ENCODE measurements at places on chromosomes 1 and 21. TPM values are rescaled to one million over a fixed set of nuclear protein-coding genes. Genes with fewer than 3 reads are reported as not detected.

Gene GBP5
- 212 TPM for polyA plus RNA-seq

Gene C1orf141
- polyA plus RNA-seq = not detected

Gene MAEL
- polyA plus RNA-seq = not detected

Gene EFCAB7
- polyA plus RNA-seq = 2.3 TPM

- no peaks in the 10 kb centered on the region for H3K4me1 ChIP-seq
- H3K36me3 ChIP-seq = no peaks in the 10 kb centered on the region
- H3K27me3 ChIP-seq = peaks cover 14% of the 10 kb centered on the region
- H3K27ac ChIP-seq = no peak overlapping the region
Measured at GRCh38 chr1:221397606-221398005, 344.3 kb downstream of the DUSP10 start.

GRCh38 chr21:27570306-27570868 is 603.5 kb upstream of the ADAMTS5 start:
- H3K36me3 ChIP-seq = no peaks in the 10 kb centered on the region
- no peak overlapping the region for H3K27ac ChIP-seq
- no peak for DNase-seq
- no peaks in the 10 kb centered on the region for H3K4me1 ChIP-seq
- H3K27me3 ChIP-seq = peaks cover 3% of the 10 kb centered on the region

DNA sequence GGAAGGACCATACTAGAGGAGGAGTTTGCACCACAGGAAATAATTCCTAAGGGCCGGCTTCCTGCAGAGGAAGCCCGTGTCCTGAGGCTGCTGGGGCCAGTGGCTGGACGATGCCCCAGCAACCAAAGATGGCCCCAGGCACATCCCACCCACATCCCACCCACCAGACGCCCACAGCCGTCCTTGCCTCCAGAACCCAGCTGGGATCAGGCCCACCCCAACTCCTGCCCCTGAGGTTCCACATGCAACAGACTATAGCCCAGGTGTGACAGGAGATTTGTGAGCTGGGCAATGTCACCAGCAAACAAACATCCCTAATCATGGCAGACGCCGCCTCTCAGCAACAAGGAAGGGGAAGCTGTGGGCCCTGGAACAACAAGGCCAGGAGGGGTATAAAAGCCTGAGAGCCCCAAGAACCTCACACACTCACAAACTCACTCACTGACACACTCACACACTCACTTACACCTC is at the start of gene KRTAP10-9:
TSS of gene KRTAP10-9 (plus strand) at position 421 of the 471 bp plus-strand sequence. CDS start 79 bp downstream, outside the sequence.
- peaks cover 36% of the 10 kb centered on the region for H3K36me3 ChIP-seq
- peaks cover 57% of the 10 kb centered on the region for H3K4me1 ChIP-seq
- DNase-seq = no peak
- H3K4me3 ChIP-seq = peak within 1 kb of the TSS; percentile 78
- H3K27me3 ChIP-seq = peaks cover 6% of the 10 kb centered on the region

DNA sequence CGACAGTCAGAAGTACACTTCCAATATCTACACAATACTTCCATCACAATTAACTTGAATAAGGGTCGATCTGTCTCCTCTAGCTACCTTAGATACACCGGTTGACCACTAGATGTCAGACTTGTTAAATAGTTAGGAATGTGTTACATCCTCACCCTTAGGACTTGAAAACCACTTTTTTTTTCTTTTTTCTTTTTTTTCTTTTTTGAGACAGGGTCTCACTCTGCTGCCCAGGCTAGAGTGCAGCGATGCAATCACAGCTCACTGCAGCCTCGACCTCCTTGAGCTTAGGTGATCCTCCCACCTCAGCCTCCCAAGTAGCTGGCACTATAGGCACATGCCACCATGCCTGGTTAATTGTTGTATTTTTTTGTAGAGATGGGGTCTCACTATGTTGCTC is 120.4 kb upstream of the GREM2 start:
- H3K27ac ChIP-seq = no peak overlapping the region
- no peak overlapping the region for H3K4me3 ChIP-seq
- peaks cover 2% of the 10 kb centered on the region for H3K27me3 ChIP-seq
- no peak for DNase-seq
- no peaks in the 10 kb centered on the region for H3K36me3 ChIP-seq

- H3K27ac ChIP-seq = no peak overlapping the region
- H3K36me3 ChIP-seq = no peaks in the 10 kb centered on the region
- peak overlapping the region; percentile 18 for H3K4me3 ChIP-seq
- no peak for DNase-seq
Measured at GRCh38 chr1:21813542-21813941, 1.5 kb downstream of the LDLRAD2 start.

DNA sequence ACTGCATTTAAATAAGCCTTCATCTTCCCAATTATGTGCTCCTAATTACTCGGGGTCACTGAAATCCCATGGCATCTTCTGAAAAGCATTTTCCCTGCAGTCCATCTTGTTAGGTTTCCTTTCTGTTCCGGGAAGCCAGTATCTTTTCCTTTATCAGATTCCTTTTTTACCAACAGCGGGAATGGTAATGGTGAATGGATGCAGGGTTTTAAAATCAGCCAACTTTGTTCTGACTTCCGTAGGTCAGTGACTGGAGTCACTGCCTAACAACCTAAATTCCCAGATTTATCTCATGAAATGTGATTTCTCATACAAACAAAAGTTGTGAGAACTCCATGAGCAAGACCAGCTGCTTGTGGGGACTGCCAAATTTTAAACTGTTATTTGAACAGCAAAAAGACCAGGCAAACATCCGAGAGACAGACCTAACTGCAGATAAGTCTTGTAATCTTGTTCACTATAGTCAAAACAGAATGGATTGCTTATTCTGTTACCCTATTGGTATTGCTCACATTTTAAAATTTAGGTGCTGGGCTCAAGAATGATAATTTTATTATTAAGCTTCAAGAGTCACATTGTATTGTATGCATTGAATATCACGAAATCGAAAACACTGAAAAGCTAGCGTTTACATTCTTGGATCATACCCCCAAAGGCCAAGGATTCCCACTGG is 1.2 kb upstream of the RWDD3 start:
- peak overlapping the region; percentile 65 for H3K27ac ChIP-seq
- H3K27me3 ChIP-seq = peaks cover 5% of the 10 kb centered on the region
- H3K36me3 ChIP-seq = no peaks in the 10 kb centered on the region
- no peak for DNase-seq
- H3K4me3 ChIP-seq = peak overlapping the region; percentile 93
- H3K4me1 ChIP-seq = peaks cover 29% of the 10 kb centered on the region

DNA sequence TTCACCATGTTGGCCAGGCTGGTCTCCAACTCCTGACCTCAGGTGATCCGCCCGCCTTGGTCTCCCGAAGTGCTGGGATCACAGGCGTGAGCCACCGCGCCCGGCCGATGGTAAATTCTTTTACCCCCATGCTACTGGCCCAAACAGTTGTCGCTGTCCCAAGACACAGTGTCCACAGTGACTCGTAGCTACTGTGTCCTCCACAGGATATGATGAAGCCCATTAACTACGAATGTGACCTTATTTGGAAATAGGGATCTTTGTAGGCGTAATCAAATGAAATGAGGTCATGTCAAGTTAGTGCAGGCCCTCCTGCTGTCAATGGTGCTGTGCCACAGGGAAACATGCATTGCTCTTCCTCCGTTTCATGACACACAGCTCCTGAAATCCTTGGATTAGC is 8.5 kb downstream of the FNDC10 start:
- H3K4me1 ChIP-seq = no peaks in the 10 kb centered on the region
- peaks cover 2% of the 10 kb centered on the region for H3K27me3 ChIP-seq
- no peak overlapping the region for H3K27ac ChIP-seq
- no peak for DNase-seq
- no peaks in the 10 kb centered on the region for H3K36me3 ChIP-seq

DNA sequence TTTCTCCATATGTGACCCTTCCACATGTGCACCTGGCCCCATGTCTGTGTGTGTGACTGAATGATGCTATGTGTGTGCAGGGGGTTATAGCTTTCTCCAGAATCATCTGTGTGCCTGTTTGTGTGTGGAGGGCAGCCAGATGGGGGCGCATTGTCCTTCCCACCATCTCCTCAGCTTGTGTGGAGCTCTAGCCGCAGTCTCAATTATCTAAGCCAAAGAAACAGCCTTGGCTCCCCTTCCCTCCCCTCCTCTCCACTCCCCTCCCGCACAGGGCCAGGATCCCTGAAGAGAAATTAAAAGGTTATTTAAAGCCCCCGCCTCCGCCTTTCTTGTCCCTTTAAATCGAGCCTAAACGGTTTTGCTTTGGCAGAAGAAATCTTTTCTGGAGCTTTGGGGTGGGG is 1.8 kb upstream of the DMBX1 start:
- no peaks in the 10 kb centered on the region for H3K36me3 ChIP-seq
- H3K4me3 ChIP-seq = no peak overlapping the region
- H3K27ac ChIP-seq = no peak overlapping the region
- H3K4me1 ChIP-seq = peaks cover 8% of the 10 kb centered on the region
